ENCODE measurements at places on chromosomes 6 and 20. TPM values are rescaled to one million over a fixed set of nuclear protein-coding genes. Genes with fewer than 3 reads are reported as not detected.

- H3K4me1 ChIP-seq, result no peaks in the 10 kb centered on the region
- no peaks in the 10 kb centered on the region for H3K27me3 ChIP-seq
- no peak overlapping the region for H3K4me3 ChIP-seq
- peaks cover 12% of the 10 kb centered on the region for H3K36me3 ChIP-seq
Observed at GRCh38 chr6:15461127-15461944, 201.5 kb downstream of the DTNBP1 start.

DNA sequence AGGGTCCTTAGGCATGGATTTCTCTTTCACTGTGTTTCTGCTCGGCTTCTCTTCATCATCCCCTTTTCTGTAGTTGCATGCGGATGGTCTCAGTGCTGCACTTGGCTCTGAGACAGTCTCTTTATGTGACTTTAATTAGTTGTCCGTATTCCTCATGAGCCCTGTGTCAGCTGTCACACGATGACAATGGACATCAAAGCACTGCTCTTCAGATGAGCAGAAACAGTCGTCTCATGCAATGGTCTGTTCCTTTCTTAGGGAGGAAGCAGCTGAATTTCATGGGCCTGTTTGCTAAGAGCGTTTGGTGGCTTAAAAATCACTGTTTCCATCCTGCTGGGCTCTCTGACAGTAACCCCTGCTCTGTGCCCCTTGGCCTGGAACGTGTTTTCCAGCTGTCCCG, 64.9 kb downstream of the SYTL3 start:
- no peak overlapping the region for H3K27ac ChIP-seq
- H3K4me1 ChIP-seq, result peaks cover 16% of the 10 kb centered on the region
- H3K36me3 ChIP-seq, result no peaks in the 10 kb centered on the region
- no peaks in the 10 kb centered on the region for H3K27me3 ChIP-seq
- H3K4me3 ChIP-seq, result no peak overlapping the region

DNA sequence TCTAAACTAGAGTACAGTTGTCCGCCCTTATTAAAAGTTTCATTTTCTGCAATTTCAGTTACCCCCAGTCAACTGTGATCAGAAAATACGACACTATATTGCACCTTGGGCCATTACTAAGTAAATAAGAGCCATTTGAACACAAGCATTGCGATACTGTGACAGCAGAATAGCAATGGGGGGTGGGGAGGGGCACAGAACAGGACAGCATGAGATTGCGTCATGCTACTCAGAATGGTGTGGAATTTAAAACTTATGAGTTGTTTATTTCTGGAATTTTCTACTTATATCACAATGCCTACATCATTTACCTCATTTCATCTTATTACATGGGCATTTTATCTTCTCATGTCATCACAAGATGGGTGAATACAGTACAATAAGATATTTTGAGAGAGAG, 166.3 kb downstream of the MANEA start:
- peaks cover 54% of the 10 kb centered on the region for H3K27me3 ChIP-seq
- H3K36me3 ChIP-seq, result no peaks in the 10 kb centered on the region
- no peak for DNase-seq

DNA sequence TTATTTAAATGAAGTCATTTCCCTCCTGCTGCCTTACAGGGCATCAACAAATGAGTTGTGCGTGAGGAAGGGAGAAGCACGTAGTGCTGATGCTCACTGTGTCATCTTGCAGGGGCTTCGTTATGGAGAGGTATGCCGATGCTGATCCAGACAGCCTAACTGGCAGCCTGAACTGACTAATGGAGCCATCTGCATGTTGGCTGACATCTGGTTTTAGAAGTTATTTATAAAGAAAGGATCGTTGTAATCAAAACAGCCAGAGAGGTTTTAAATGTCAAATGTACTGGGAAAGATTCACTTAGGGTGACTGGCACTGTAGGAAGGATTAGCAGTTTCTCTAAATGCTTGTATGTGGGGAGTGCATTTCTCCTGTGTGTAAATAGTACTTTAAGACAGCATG, 54.6 kb downstream of the FARS2 start:
- no peaks in the 10 kb centered on the region for H3K27me3 ChIP-seq
- H3K4me1 ChIP-seq, result peaks cover 5% of the 10 kb centered on the region

DNA sequence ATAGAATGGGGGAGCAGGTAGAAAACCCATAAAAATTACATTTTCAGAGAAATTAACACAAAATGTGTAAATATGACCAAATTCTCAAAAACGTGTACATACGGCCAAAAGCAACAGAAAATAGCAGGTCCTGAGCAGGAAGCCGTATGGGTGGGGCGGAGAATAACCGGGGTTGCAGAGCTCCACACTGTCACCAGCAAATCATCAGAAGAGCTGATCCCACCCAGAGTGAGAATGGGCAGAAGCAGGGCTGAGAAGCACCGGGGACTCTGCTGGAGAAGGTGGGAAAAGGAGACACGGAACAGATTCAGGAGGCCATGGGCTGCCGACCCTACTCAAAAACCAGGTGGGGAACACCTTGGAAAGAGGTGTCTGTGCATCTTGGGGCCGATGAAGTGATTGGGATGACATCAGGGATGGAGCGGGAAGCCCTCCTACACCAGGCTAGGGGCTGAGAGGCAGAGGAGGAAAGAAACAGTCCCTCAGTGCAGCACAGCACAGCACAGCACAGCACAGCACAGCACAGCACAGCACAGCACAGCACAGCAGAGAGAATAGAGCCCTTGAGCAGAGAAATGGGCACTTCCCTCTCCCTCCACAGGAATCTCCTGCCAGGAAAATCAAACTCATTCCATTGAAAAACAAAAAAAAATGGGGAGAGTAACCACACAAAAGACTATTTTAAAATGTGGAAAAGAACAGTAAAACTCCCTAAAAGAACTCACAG, 22.3 kb downstream of the STX7 start:
- no peak overlapping the region for H3K27ac ChIP-seq
- H3K4me3 ChIP-seq, result no peak overlapping the region
- H3K27me3 ChIP-seq, result no peaks in the 10 kb centered on the region
- no peaks in the 10 kb centered on the region for H3K36me3 ChIP-seq
- no peak for DNase-seq
- no peaks in the 10 kb centered on the region for H3K4me1 ChIP-seq

GRCh38 chr20:62697468-62697912, 11.1 kb upstream of the NTSR1 start:
- H3K27me3 ChIP-seq, result peaks cover 27% of the 10 kb centered on the region
- no peak for DNase-seq
- no peaks in the 10 kb centered on the region for H3K4me1 ChIP-seq
- H3K27ac ChIP-seq, result no peak overlapping the region
- H3K36me3 ChIP-seq, result no peaks in the 10 kb centered on the region

GRCh38 chr6:38901802-38902522, 146.6 kb upstream of the GLP1R start:
- no peak overlapping the region for H3K27ac ChIP-seq
- H3K4me1 ChIP-seq, result no peaks in the 10 kb centered on the region
- H3K27me3 ChIP-seq, result no peaks in the 10 kb centered on the region
- H3K4me3 ChIP-seq, result no peak overlapping the region
- no peaks in the 10 kb centered on the region for H3K36me3 ChIP-seq
- no peak for DNase-seq

Gene SEMG1
- not detected for total RNA-seq

Gene VSTM2L
- total RNA-seq, result 15.6 TPM

Gene MBOAT1
- total RNA-seq, result 6.3 TPM

Gene KCNK16
- not detected for total RNA-seq

Gene ME1
- 16.7 TPM for total RNA-seq

Gene VAPB
- 61.2 TPM for total RNA-seq

Gene PTGIS
- not detected for total RNA-seq

Gene C6orf163
- 2.6 TPM for total RNA-seq

Gene DPPA5
- not detected for total RNA-seq

Gene BPIFA1
- not detected for total RNA-seq

Gene MMP24
- 0.10 TPM for total RNA-seq

Gene OPN5
- not detected for total RNA-seq

Data from MCF 10A (cell line).